ENCODE measurements at places on chromosomes 5 and 9.

DNA sequence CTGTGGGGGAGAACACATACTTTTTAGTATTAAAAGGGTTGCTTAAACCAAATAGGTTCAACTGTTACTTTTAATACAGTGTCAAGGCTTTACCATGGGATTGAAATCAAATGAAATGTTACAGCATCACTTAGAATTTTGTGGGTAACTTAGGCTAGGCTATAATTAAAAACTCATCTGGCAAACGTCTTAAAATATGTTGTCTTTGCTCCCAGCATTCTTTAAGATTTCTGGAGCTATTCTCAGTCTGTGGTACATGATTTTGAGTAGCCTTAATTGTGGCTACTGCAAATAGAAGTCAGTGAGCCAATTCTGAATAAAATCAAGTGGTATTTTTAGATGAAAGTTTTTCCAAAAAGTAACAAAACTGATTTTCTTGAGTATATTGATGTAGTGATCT lies 30.7 kb downstream of the UHRF2 start:
- no peak for DNase-seq

DNA sequence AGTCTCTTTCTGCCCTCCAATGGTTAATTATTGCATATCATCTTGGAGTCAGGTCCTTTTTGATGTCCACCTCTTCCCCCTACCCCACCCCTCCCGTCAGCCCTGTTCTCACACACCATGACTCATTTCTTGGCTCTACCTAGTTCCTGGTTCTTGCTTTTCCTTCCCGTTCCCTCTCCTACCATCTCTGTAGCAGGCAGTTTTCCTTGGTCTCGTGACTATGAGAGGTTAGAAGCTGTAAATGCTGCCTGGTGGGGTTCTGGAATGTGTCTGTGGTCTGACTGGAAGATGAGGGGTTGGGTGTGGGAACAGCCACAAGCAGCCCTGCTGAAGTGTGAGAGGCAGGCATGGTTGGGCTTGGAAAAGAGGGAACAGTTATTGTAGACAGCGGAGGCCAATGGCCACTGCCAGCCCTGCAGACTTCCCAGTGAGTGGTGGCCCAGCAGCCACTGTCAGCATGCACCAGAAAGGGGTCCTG lies 18.2 kb downstream of the SLC22A5 start:
- DNase-seq = no peak

DNA sequence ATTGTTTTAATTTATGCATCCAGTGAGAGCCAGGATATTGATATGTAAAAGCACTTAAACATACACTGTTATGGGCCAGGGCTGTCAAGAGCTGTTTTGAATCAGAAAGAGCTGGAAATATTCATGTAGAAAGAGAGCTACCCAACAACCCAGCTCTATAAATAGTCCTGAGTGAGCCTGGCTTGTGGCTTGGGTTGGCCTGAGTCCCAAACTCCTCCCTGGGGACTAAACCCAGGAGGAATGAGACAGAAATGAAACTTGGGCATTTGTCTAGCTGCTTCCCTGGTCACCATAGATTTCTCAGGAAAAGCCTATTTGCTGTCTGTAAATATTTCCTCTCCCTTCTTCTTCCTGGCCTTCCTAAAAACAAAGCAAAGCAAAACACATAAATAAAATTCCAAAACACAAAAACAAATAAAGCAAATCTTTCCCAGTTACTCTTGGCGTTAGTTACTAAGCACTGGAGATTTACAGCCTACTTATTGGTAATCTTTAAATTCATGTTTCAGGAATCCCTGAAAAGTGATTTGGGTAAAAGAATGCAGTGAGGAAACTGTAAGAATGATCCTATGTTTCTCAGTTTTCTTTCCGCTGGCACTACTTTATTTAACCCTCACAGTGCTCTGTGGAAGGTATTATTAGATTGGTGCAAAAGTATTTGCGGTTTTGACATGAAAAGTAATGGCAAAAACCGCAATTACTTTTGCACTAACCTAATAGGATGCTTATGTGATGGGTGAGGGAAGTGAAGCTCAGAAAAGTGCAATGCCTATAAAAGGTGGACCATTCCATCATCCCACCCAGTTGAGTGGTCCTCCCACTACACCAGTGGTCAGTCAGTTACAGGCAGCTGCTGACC lies 111.8 kb downstream of the CARTPT start:
- peak; percentile 37 for DNase-seq

GRCh38 chr9:137710704-137711103 lies 91.9 kb downstream of the EHMT1 start:
- DNase-seq = no peak

- no peak for DNase-seq
Measured at GRCh38 chr5:113212244-113212920, 222.4 kb downstream of the TSSK1B start.

GRCh38 chr9:109295221-109296130 lies 25.4 kb downstream of the EPB41L4B start:
- no peak for DNase-seq

- peak; percentile 90 for DNase-seq
Measured at GRCh38 chr5:37836592-37837413, 3.0 kb downstream of the GDNF start.

DNA sequence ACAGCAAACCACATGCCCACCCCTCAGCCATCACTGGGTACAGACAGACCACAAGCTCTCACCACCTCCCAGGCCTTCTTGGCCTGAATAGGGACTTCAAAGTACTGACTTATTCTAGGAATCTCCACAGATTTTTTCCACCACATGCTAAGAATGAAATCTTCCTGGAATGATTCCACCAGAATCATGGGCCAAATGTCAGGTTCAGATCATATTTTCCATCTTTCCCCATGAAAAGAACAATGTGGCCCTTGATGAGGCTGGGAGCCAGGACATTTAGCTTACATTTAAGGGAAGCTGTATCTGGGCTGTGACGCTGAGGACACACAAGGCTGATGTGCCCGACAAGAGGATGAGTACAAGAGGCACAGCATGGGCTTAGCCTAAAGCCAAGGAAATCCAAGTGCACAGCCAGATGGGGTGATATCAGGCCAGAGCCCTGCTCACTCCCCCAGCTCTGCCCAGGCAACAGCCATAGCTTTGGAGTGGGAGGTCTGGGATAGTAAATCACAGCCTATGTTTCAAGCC lies 28.1 kb downstream of the ACSL6 start:
- no peak for DNase-seq

DNA sequence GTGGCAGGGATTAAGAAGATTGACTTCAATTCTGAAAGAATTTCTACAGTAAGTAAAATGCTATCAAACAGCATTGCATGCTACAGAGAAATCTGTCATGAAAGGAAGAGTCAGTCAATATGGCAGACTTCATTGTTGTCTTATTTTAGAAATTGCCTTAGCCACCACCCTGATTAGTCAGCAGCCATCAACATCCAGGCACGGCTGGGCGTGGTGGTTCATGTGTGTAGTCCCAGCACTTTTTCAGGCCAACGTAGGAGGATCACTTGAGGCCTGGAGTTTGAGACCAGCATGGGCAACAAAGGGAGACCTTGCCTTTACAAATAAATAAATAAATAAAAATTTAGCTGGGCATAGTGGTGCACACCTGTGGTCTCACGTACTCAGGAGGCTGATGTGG lies 46.6 kb downstream of the RMI1 start:
- no peak for DNase-seq

DNA sequence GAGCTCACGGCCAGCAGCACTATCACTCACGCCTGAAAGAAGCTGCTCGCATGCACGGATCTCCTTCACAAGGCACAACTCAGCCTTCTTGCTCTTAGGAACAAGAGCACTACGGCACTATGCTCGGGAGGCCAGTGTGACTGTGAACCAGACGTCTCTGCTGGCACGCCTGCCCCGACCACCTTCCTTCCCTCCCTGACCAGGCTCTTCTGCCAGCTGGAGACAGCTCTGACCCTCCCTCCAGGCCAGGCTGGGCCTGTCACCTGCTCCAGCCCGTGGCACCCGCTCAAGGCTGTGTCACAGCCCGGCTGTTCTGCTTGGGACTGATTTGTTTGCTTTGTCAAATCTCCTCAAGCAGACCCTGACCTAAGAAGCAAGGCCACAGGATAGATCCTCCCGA lies 7.0 kb downstream of the TBC1D9B start:
- DNase-seq = no peak

DNA sequence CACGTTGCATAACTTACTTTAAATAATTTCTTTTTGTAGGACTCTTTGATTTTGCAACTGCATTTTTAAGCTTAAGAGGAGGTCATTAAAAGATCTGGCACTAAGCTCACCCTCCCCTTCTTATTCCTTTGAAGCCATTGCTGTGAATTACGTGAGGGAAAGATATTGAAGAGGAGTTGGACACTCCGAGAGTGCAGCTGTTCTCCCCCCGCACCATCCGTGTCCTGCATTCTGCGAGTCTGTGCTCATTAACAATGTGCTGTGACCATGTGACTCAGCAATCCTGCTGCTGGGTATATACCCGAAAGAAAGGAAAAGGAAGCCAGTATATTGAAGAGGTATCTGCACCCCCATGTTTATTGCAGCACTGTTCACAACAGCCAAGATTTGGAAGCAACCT lies 40.0 kb downstream of the NXNL2 start:
- DNase-seq = no peak

DNA sequence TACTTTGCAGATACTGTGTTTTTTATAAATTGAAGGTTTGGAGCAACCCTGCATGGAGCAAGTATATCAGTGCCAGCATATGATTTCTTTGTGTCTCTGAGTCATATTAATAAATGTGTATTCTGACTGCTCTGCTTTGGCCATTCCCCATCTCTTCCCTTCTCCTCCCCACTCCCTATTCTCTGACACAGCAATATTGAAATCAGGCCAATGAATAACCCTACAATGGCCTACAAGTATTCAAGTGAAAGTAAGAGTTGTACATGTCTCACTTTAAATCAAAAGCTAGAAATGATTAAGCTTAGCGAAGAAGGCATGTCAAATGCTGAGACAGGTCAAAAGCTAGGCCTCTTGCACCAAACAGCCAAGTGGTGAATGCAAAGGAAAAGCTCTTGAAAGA lies 82.2 kb upstream of the TLX3 start:
- no peak for DNase-seq
